ENCODE measurements at places on chromosomes 1 and 21.

GRCh38 chr1:48608882-48609281, 136.9 kb upstream of the SPATA6 start:
- DNase-seq: no peak

DNA sequence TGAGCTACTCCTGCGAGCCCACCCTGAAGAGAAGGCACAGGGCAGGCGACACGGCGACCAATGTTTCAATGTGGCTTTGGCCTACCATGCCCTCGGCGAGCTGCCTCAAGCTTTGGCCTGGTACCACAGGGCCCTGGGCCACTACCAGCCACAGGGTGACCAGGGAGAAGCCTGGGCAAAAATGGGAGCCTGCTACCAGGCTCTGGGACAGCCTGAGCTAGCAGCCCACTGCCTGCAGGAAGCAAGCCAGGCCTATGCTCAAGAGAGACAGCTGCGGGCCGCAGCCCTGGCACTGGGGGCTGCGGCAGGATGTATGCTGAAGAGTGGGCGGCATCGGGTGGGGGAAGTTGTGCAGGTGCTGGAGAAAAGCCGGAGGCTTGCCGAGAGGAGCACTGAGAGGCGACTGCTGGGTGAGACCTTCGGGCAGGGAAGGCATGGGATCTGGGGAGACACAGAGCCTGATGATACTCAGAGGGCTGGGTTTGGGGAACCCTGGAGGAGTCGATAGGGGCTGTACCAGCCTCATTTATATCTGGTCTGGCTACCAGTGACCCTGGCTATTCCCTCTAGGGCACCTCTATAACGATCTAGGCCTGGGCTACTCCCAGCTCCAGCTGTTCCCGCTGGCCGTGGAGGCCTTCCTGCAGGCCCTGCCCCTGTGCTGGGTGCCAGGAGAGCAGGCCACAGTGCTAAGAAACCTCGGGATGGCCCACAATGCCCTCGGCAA, 2.3 kb downstream of the TTC24 start:
- no peak for DNase-seq

DNA sequence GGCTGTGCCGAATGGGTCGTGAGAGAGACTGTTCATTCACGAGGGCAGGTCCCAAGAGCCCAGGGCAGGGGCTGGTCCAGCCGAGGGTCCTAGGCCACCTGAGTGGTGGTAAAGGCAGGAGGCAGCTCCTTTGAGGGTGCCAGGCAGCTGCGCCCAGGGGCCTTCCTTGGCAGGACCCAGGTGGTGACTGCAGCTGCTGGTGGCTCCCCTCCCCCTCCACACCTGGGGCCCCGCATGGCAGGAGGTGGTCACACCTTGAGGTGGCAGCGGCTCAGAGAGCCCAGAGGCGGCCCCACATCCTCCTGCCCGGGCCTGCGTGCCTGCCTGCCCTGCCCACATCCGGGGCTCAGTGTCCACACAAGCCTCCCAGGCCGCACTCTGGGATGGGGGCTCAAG, 9.8 kb upstream of the PLCH2 start:
- DNase-seq: no peak

DNA sequence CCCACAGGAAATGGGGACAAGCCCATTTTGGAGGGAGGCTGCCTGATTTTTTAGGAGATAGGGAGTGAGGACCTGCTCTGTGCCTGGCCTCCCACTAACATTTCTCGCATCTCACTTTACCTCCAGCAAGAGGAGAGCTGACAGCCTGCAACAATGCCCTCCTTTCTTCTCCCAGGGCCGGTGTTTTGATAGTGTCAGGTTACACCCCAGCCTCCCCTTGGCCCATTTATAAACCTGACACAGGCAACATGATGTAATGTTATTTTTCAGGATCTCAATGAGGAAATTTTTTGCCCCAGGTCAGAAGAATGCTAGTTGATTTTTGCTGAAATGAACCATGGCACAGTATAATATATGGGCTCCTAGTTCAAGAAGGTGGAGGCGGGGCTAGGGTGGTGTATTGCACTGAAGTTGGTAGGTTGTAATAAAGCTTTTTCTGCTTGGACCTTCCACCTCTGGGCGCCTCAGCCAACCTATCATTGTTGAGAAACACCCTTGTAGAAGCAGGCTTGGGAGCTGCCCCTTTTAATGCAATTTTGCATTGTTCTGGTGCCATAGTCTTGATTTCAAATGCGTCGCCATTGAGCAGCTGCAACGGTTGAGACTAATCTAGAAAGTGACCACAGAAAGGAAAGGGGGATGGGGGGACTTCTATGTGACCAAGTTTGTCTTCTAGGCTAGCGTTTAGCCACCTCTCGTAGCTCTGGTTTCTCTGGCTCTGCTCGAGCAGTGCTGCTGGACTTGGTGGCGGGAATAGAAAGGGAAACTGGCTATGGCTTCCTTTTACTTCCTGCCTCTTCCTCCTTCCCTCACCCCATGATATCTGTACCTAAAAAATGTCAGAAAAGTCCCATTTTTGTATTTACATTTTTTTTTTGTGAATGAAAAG, 53.0 kb downstream of the PBX1 start:
- no peak for DNase-seq

DNA sequence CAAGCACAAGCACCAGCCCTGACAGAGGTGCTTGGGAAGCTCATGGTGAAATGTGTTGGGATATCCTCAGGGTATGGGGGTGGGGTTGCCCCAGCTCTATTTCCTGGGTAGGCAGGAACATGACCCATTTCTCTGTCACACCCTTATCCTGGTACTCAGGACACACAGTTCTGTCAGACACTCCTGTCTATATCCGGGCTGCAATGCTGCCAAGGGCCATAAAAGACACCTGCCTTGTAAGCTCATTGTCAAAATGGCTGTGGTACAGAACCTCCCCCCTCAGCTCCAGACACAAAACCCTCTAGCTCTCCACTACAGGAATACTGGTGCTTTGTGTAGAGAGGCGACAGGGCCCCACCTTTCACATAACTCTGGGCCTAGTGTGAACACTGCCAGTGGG, 636.7 kb downstream of the PLA2G4A start:
- DNase-seq: no peak

DNA sequence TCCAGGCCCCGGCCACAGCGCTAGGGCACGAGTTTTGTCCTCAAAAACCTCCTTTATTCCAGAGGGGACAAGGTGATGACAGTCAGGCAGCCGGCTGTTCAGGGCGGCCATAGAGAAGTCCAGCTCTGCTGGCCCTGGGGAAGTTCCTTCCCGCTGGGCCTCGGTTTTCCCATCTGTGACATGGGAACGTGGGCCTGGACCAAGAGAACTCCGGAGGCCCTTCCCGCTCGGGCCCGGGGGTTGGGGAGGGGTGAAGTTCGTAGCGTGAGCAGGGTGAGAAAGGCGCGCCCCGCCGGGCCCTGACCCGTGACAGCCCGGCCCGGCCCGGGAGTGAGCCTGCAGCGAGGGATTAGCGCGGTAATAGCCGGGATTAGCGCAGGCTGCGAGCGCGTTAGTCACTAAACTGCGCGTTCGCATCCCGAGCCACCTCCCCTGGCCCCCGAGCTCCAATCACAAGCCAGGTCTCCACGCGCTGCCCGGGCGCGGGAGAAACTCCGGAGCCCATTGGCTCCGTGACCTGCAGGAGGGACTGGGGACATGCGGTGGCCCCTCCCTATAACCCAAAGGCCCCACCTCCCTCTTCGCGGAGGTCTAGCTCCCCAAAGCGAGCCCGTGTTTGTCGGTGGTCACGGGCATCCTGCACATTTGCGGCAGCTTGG, 29.8 kb upstream of the PADI2 start:
- no peak for DNase-seq

DNA sequence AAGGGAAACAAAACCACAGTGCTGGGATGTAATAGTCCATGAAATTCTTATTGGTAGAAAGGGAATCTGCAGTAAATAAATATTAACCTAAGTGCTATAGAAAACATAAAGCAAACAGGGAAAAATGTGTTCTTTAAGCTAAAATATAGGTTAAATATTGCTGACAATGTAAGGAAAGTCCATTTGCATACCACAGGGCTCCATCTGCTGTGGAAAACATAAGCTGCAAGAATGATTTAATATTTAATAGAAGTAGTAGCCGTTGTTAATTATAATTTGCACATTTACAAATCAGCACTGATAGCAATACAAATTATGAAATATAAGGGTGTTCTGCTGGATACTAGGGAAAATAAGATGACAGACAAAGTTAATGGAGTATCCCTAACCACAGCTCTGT, 444.9 kb upstream of the PKN2 start:
- DNase-seq: no peak

- DNase-seq: no peak
These were observed 6.3 kb downstream of the BTG2 start for GRCh38 chr1:203311368-203312301.
